ENCODE measurements at places on chromosomes 11 and 22. TPM values are rescaled to one million over a fixed set of nuclear protein-coding genes. Genes with fewer than 3 reads are reported as not detected.

The BTG4 gene
- total RNA-seq = not detected

DNA sequence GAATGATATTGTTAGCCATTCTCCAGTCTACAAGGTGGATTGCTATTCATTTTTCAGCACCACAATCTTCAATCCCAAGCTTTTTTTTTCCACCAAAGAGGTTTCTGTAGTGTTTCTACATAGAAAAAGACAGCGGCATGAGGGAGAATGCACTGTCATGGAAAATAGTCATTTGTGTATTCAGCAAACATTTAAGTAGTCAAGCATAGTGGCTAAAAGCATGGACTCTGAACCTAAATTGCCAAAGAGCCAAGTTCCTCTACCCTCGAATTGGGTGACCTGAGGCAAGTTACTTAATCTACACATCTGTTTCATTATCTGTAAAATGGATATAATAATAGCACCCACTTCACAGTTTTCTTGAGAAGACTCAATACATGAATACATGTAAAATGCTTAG lies 14.2 kb downstream of the GAS2 start:
- DNase-seq = no peak

DNA sequence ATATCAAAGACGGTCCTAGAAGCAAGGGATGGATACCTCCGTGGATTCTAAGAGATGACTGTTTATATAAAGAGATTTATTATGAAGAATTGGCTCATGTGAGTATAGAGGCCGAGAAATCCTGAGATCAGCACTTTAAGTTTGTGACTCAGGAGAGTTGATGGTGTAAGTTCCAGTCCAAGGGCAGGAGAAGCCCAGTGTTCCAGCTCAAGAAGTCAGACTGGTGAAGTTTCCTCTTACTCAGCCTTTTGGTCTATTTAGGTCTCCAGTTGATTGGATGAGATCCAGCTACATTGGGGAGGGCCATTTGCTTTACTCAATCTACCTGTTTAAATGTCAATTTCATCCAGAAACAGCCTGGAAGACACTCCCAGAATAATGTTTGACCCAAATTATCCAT lies 45.1 kb downstream of the TSPAN18 start:
- no peak for DNase-seq

- no peak for DNase-seq
Measured at GRCh38 chr22:34622602-34623001, 443.4 kb upstream of the ISX start.

- DNase-seq = peak; percentile 83
Measured at GRCh38 chr11:130448416-130449309, at the start of gene ADAMTS15. Gene ADAMTS15 (plus strand): TSS chr11:130448645. CDS start chr11:130448974, 329 bp downstream.

Data from RPMI7951 (cell line).